ENCODE measurements at places on chromosomes 3 and 15. TPM values are rescaled to one million over a fixed set of nuclear protein-coding genes. Genes with fewer than 3 reads are reported as not detected.

The PCSK6 gene
- polyA plus RNA-seq = not detected

The CLDN16 gene
- polyA plus RNA-seq = not detected

The CNTN3 gene
- polyA plus RNA-seq = 2.3 TPM

The NKTR gene
- polyA plus RNA-seq = 6.1 TPM

DNA sequence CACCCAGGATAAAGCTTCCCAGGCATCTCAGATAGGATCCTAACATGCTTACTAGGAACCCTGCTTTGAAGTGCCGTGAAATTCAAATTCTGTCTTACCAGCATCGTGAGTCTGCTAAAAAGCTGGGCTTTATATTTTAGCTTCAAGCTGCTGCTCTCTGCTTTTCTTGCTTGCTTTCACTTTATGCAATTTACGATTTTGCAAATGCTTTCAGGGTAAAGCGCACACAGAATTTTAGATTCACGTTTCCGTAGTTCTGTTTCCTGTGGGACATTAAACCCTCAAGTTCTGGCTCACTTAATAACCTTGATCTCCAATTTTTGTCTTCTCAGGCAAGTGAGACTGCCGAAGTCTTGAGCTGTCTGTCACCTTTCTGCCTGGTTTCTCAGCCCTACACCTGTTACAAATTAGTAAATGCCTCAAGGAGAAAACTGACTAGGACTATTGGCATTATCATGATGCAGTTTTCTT is 170.5 kb upstream of the TGFBR2 start:
- no peak for DNase-seq
- no peaks in the 10 kb centered on the region for H3K36me3 ChIP-seq
- no peaks in the 10 kb centered on the region for H3K27me3 ChIP-seq
- no peak overlapping the region for H3K4me3 ChIP-seq
